ENCODE measurements at places on chromosomes 6 and 20.

- DNase-seq = peak; percentile 69
Measured at GRCh38 chr20:12925210-12925755, 83.5 kb upstream of the SPTLC3 start.

GRCh38 chr6:157099912-157100593 lies 223.3 kb downstream of the TMEM242 start:
- DNase-seq = no peak

DNA sequence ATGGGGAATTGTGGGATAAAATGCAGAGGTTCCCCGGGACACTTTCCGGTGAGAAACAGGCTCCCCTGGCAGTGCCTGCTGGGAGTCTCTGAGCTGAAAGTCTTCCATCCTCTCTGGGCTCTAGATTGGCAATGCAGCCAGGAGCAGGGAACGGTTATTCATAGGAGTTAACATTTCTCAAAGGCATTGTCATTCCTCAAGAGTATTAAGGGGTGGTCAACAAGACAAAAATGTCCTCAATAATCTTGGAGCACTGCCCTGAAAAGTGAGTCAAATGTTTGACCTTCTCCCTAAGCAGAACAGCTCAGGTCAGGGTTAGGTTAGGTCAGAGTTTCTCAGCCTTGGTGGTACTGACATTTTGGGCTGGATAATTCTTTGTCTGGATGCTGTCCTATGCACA lies 13.2 kb downstream of the BPIFB1 start:
- no peak for DNase-seq

DNA sequence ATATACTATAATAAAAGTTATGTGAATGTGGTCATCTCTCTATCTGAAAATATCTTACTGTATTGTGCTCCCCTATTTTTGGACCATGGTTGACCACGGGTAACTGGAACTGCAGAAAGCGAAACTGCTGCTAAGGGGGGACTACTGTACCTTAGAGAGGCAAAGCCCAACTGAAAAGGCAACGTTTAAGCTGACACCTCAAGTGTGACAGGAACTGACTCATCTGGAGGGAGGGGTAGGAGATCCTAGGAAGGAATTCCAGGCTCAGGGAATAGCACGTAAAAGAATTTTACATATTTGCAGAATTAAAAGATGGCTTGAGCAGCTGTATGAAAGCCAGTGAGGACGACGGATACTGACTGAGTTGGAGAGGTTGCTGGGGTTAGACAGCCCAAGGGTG lies 34.8 kb downstream of the ELOVL2 start:
- no peak for DNase-seq

DNA sequence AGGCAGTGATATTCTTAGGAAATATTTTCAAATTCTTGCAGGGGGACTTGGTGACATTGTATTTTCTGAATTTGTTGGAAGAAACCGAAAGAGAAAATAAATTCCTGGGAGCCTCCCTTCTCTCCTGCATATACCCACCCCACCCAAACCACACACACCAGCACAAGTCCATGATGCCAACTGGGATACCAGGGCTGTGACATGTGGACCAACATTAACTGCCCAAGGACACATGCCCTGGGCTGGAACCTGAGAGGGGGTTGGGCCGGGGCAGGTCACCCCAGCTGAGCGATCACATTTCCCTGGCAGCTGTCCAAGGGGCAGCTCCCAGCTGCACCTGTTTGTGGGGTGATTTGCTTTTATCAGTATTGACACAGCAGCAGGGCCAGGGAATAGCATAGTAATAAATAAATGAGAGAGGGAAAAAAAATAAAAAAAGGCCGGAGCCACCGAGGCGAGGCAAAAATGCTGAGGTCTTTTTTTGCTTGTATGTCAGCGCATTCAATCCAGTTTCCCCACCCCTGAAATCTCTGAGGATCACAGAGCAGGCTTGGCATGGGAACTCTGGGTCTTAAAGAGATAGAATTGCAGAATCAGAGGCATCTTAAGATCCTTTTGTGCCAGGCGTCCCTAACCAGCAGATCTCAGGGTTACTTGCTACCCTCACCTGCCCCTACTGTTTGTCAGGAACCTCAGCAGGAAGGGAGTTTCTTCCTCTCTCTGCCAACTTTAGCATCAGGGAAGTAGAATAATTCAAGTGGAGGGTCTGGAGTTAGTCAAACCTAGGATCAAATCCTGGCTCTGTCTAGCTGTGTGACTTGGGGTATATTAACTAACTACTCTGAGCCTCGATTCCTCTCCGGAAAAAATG lies 66.5 kb upstream of the PIM1 start:
- no peak for DNase-seq

DNA sequence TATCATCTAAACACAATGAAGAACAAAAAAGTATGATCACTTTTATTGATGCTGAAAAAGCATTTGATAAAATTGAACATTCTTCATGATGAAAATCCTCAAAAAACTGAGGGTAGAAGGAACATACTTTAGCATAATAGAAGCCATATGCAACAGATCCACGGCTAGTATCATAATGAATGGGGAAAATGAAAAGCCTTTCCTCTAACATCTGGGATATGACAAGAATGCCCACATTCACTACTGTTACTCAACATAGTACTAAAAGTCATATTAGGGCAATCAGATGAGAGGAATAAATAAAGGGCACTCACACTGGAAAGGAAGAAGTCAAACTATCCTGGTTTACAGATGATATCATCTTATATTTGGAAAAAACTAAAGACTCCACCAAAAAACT lies 256.6 kb downstream of the RFPL4B start:
- DNase-seq = no peak

DNA sequence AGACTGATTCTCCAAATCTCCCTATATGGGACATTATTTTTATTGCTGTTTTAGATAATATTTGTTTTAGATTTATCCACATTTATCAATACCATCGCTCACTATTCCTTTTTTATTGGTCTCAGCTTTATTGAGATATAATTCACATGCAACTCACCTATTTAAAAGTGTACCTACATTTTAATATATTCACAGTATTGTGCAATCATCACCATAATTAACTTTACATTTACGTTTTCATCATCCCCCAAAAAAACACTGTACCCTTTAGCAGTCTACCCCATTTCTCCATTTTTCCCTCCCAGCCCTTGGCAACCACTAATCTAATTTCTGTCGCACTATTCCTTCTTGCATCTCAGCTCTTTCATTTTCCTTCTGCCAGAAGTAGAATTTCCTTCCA lies 110.8 kb upstream of the HDAC2 start:
- DNase-seq = no peak

DNA sequence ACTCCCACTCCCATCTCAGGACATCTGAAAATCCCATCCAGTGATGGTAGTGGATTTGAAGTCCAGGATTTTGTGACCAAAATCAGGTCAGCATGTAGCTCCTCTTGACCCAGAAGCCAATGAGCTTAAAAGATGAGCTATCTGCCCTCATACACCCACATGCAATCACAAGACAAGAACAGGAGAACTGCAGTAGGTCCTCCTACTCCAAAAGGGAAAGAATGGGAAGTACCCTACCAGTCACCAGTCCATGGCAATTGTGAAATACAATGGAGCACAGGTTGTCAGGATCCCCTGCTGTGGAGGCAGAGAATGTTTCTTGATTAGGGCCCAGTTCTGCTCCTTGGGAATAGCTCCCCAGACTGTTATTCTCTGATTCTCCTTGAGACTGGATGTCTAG lies 347.3 kb upstream of the CNR1 start:
- no peak for DNase-seq

- DNase-seq = peak; percentile 25
Measured at GRCh38 chr6:36735110-36736071, 37.8 kb downstream of the RAB44 start.

DNA sequence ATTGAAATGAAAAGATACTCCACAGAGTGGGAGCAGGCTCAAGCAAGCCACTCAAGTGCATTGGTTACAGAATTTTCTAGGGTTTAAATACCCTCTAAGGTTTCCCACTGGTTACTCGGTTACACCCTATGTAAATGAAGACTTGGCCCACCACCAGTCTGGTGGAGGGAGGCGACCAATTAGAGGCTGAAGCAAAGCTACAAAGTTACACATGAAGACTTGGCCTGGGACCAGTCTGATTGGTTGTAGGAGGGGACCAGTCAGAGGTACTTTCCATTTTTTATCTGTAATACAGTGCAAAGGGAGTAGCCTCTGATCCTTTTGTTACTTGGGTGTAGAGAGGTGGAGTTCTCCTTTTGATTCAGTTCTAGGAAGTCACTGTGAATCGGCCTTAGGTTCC lies 7.6 kb downstream of the SRSF12 start:
- no peak for DNase-seq

GRCh38 chr20:63027922-63028389 lies 21.2 kb upstream of the BHLHE23 start:
- peak; percentile 15 for DNase-seq

GRCh38 chr6:16244869-16245451 lies 6.6 kb downstream of the GMPR start:
- DNase-seq = no peak

DNA sequence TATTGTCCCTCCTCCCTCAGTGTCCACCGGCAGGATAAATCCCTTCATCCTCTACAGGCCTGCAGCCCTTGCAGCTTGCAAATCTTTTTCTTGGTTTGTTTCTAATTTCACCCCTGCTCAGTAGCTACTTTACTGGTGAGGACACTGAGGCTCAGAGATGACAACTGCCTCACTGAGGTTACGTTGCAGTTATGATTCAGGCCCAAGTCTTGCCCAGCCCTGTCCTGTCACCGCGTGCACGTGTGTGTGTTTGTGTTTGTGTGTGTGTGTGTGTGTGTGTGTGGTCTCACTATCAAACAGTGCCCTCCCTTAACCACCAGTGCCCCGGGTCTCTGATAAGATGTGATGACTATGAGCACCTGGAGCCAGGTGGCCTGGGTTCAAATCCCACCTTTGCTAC lies 21.1 kb downstream of the FAM110A start:
- no peak for DNase-seq

All from putamen (tissue), 1 donor.